ENCODE measurements at places on chromosomes 12 and 14.

DNA sequence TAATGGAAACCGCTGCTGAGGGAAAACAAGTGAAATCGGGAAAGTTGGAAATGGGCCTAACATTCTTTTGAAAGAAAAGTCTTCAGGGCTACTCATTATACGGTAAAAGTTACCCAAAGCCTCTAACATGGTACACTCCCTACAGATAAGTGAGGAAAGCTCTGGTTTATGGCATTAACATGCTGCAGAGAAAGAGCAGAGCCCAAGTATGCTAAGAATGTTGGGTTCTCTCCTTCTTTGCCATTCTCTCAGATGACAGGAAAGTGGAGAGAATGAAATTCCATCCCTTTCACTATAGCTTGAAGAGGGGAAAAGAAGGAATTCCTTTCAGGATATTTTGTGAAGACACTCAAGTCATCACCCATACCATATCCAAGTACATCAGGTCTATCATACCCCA is 348.0 kb downstream of the SEC23A start:
- no peak for DNase-seq

DNA sequence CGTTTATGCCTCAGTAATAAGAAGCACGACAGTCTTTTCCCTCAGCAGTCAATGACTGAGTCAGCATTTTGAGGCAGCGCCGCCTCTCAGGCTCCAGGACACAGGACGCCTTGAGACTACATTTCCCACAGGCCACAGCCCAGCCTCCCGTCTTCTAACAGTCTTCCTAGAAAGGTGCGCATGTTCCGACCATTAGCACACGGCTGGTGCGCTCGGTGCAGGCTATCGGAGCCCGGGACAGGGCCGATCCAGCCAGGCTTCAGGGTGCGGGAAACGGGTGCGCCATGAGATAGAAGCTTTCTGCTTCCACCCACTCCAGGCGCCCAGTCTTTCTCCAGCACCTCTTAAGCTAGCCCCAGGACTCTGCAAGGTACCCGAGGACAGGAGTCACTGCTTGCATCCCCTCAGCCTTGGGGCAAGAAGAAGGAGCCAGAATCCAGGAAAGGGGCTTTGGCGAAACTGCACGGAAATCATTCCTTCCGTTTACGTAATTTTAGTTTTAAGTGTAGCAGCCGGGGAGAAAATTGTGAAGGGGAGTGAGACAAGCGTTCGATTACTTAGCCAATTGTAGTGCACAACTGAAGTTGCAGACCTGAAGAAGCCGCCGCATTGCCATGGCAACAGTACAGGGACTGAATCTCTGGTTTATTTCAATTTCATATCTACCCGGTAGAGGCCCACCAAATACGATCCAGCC is 54.0 kb downstream of the ZNF641 start:
- DNase-seq: no peak

DNA sequence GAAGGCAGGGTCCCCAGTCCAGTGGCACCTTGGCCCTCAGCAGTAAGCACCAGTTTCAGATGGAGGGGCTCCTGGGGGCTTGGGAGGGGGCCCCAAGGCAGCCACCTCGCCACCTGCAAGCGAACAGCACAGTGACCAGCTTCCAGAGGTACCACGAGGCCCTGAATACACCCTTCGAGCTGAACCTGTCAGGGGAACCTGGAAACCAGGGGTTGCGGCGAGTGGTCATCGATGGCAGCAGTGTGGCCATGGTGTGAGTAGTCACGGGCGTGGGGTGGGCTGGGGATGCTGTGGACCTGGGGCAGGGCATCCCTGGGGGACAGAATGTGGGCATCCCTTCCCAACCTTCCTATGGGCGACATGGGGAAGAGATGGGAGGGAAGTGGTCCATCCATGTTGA is 11.2 kb downstream of the NYNRIN start:
- DNase-seq: no peak

DNA sequence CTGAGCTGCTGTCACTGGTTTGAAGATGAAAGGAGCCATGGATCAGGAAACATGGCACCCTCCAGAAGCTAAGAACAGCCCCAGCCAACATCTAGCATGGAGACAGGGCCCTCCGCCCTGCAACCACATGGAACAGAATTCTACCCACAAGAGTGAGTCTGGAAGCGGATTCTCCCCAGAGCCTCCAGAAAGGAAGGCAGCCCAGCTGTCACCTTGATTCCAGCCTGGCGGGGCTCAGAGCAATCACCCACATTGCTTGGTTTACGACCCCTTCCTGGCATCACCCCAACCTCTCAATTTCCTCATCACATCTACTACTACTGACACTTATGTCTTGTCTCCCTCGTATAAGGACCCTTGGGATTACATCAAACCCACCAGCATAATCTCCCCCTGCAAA is 38.5 kb downstream of the OAS2 start:
- DNase-seq: no peak

Measured in NCI-H345 (cell line).